ENCODE measurements at places on chromosomes 2 and 18. TPM values are rescaled to one million over a fixed set of nuclear protein-coding genes. Genes with fewer than 3 reads are reported as not detected.

DNA sequence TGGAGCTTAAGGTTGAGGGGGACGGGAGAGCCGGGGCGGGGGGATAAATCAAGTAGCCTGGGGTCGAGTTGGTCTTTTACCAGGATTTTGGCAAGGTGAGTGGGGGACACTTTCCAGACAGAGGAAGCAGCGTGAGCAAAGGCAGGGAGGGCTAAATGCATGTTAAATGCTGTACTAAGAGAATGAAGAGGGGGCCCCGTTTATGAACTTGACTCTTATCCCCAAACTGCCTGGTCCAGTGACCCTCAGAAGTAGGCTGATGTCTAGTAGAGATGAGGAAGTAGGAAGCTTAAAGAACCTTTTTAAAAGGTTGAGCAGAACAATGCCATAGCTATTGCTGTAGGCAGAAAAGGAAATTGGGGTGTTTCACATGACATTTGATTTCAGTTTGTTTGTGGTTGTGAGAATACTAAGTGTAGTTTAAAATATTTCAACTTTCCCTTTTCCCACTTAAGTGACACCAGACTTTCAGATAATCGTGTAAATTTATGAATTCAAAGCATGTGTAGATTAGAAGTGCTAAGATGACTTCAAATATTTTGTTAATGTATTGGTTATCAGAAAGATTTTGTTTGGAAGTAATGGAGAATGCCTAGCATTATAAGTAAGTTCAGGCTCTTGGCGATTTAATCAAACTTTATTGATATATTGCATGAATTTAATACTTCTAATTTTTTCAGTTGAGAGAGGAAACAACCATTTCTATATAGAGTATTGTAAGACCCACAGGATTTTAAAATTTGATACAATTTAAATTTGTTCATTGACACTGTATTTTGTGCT, 1.8 kb downstream of the REL start:
- H3K4me3 ChIP-seq: peak overlapping the region; percentile 84
- peak overlapping the region; percentile 100 for H3K27ac ChIP-seq
- no peaks in the 10 kb centered on the region for H3K36me3 ChIP-seq
- peak; percentile 85 for DNase-seq

GRCh38 chr2:218091746-218092145, 22.7 kb downstream of the RUFY4 start:
- no peaks in the 10 kb centered on the region for H3K4me1 ChIP-seq
- no peak overlapping the region for H3K27ac ChIP-seq
- DNase-seq: no peak
- no peak overlapping the region for H3K4me3 ChIP-seq
- no peaks in the 10 kb centered on the region for H3K36me3 ChIP-seq
- H3K27me3 ChIP-seq: no peaks in the 10 kb centered on the region

- H3K27me3 ChIP-seq: no peaks in the 10 kb centered on the region
- DNase-seq: no peak
- no peaks in the 10 kb centered on the region for H3K4me1 ChIP-seq
- no peak overlapping the region for H3K27ac ChIP-seq
- no peak overlapping the region for H3K4me3 ChIP-seq
- no peaks in the 10 kb centered on the region for H3K36me3 ChIP-seq
Measured at GRCh38 chr2:215912299-215912842, 101.0 kb downstream of the MREG start.

DNA sequence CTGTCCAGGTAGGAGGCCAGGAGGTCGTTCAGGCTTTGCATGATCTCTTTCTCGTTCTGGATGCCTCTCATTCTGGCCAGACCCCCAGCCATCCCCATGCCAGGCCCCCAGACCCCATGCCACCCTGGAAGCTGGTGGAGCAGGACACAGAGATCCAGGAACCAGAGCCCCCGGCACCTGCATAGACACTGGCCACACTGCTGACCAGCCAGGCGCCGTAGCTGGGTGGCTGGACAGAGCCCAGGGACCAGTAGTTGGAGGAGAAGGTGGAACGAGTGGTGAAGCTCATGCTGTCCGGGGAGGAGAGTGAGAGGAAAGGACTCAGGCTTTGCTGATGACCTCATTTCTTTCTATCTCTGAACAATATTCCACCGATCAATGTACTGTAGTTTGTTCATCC, 35.5 kb downstream of the SLC4A5 start:
- H3K4me1 ChIP-seq: no peaks in the 10 kb centered on the region
- no peak for DNase-seq
- H3K27me3 ChIP-seq: no peaks in the 10 kb centered on the region
- no peak overlapping the region for H3K27ac ChIP-seq
- H3K4me3 ChIP-seq: no peak overlapping the region

DNA sequence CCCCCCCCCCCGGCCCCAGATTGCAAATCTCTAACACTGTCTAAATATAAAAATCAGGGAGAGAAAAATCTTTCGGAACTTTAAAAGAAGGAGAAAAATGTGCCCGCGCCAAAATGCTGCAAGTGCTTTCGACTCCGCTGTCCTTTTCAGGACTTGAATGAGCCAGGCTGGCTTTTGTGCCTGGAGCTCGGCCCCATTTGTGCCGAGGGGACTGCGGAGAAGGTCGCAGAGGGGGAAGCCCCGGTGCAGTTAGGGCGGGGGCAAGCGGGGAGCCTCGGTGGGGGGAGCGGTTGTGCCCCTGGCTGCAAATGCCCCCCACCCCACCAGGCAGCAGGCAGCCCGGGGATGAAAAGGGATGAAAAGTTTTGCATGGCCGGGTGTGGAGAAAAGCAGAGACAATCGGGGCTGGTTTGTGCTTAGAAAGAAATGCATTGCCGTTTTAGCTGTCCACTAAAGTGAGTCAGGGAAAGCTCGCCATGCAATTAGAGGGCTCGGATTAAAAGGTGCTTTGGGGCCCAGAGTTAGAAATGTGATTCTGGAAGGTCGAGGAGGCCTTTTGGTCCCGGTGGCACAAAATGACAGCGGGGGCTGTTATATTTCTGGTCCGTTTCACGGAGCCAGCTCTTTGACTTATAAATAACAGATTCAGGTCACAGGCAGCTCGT, 1.6 kb downstream of the INHBB start:
- H3K27ac ChIP-seq: no peak overlapping the region
- no peaks in the 10 kb centered on the region for H3K36me3 ChIP-seq
- H3K27me3 ChIP-seq: peaks cover 19% of the 10 kb centered on the region
- DNase-seq: no peak
- peaks cover 26% of the 10 kb centered on the region for H3K4me1 ChIP-seq
- H3K4me3 ChIP-seq: no peak overlapping the region

IL36RN gene
- not detected for polyA plus RNA-seq

TTC27 gene
- polyA plus RNA-seq: 22.7 TPM
